Mesendoderm (in vitro differentiated cells): ENCODE measurements at places on chromosomes 2 and 18.

GRCh38 chr2:238710032-238710735 lies 137.7 kb upstream of the TWIST2 start:
- H3K27me3 ChIP-seq = no peaks in the 10 kb centered on the region
- DNase-seq = no peak
- no peak overlapping the region for H3K4me3 ChIP-seq
- H3K4me1 ChIP-seq = no peaks in the 10 kb centered on the region
- H3K27ac ChIP-seq = no peak overlapping the region
- no peaks in the 10 kb centered on the region for H3K36me3 ChIP-seq

GRCh38 chr18:28112056-28112470 lies 64.9 kb downstream of the CDH2 start:
- H3K4me3 ChIP-seq = no peak overlapping the region
- peaks cover 28% of the 10 kb centered on the region for H3K4me1 ChIP-seq
- DNase-seq = peak; percentile 57
- peak overlapping the region; percentile 39 for H3K27ac ChIP-seq
- H3K36me3 ChIP-seq = no peaks in the 10 kb centered on the region
- H3K27me3 ChIP-seq = no peaks in the 10 kb centered on the region

- no peaks in the 10 kb centered on the region for H3K4me1 ChIP-seq
- H3K27ac ChIP-seq = no peak overlapping the region
- no peak overlapping the region for H3K4me3 ChIP-seq
These were observed 145.6 kb downstream of the HDAC4 start for GRCh38 chr2:239255218-239255617.

DNA sequence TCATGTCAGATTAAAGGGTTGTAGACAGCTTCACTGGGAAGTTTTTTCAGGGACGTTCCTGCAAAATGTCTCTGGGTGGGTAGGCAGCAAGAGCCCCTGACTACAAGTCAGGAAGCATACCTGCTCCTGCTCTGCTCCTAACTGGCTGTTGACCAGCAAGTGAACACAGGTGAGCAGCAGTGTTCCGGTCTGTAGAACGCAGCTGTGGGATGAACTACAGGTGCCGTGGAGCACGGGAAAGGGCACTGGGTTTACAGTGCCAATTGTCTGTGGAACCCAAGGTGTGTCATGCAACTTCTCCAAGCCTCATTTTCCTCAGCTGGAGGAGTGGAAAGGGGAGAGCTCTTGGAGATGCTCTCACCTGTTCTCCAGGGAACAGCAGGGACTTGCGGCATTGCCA lies 6.6 kb downstream of the ASB18 start:
- no peaks in the 10 kb centered on the region for H3K4me1 ChIP-seq
- no peaks in the 10 kb centered on the region for H3K27me3 ChIP-seq
- no peak for DNase-seq
- H3K4me3 ChIP-seq = no peak overlapping the region

DNA sequence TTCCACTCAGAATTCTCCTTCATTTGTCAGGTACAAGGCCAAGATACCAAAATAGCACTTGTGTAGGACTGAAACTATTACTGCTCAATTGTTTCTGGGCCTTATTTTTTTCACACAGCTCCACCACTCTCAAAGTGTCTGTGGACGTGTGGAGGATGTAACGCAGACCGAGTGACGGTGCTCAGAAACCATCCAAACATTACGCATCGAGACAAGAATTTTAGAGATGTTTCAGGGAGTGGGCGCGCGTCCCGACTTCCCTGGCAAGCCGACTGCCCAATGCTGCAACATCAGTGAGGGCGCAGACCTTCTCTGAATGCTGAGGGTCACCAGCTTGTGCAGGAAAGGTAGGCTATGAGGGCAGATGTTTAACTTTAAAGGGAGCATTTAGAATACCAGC lies 108.4 kb downstream of the GATA6 start:
- no peak overlapping the region for H3K4me3 ChIP-seq
- H3K27me3 ChIP-seq = no peaks in the 10 kb centered on the region
- H3K27ac ChIP-seq = no peak overlapping the region
- no peaks in the 10 kb centered on the region for H3K36me3 ChIP-seq
- no peaks in the 10 kb centered on the region for H3K4me1 ChIP-seq

DNA sequence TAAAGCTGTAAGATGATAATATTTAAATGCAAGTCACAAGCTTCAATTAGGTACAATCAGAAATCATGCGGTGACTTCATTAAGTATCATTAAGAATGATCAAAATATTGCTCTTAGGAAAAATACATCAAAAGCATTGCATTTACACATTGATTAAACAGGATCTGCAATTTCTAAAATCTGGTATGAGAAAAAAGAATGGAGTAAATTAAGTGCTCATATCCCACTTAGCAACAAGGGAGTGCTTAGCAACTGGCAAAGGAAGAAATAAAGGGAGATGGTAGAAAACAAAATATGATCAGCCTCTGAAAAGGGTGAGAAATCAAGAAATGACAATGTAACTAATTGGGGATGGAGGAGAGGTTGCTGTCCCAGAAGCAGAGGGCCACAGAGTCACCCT lies 1918.2 kb upstream of the PIK3C3 start:
- no peaks in the 10 kb centered on the region for H3K36me3 ChIP-seq
- peaks cover 2% of the 10 kb centered on the region for H3K4me1 ChIP-seq
- H3K4me3 ChIP-seq = no peak overlapping the region
- DNase-seq = no peak

DNA sequence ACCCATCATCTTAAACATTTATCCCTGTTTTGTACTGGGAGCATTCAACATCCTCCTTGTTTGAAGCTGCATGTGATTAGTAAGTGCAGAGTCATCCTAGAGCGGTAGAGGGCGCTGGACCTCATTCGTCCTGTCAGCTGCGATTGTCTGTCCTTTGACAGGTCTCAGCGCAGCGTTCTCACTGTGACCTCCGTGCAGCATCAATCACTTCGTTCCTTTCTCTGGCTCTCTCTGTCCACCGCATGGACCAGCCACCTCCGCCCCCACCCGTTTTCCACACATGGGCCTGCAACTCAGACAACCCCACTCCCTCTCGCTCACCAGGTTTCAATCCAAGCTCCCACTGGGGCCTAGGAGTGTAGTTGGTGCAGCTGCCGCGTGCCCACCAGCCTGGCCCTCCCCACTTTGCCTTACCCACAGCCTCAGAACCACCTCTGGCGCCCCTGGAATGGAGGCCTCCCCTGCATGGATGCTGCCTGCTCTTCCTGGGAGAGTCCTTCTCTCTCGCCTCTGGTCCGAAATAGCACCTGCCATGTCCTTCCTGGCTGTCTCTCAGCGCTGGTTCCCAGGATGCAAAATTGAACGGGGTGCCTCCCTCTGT lies 90.5 kb downstream of the NDUFA10 start:
- no peaks in the 10 kb centered on the region for H3K4me1 ChIP-seq
- no peak overlapping the region for H3K4me3 ChIP-seq
- peak; percentile 79 for DNase-seq
- H3K27ac ChIP-seq = peak overlapping the region; percentile 13
- no peaks in the 10 kb centered on the region for H3K36me3 ChIP-seq

DNA sequence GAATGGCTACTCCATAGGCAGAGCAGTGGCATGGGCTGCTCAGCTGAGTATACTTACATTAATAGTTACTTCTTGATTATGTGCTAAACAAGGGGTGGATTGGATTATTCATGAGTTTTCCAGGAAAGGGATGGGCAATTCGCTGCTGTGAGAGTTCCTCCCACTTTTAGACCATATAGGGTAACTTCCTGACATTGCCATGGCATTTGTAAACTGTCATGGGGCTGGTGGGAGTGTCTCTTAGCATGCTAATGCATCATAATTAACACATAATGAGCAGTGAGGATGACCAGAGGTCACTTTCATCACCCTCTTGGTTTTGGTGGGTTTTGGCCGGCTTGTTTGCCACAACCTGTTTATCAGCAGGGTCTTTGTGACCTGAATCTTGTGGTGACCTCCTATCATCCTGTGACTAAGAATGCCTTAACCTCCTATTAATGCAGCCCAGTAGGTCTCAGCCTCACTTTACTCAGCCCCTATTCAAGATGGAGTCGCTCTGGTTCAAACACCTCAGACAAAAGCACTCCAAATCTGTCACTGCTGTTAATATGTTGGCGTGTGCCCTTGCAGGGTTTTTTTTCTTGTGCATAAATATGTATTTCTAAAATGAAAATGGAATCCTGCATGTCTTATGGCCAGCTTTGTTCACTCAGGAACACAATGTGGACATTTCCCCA lies 56.0 kb downstream of the CYBRD1 start:
- no peaks in the 10 kb centered on the region for H3K36me3 ChIP-seq
- H3K27me3 ChIP-seq = no peaks in the 10 kb centered on the region
- H3K4me1 ChIP-seq = no peaks in the 10 kb centered on the region
- H3K4me3 ChIP-seq = no peak overlapping the region
- DNase-seq = peak; percentile 11

DNA sequence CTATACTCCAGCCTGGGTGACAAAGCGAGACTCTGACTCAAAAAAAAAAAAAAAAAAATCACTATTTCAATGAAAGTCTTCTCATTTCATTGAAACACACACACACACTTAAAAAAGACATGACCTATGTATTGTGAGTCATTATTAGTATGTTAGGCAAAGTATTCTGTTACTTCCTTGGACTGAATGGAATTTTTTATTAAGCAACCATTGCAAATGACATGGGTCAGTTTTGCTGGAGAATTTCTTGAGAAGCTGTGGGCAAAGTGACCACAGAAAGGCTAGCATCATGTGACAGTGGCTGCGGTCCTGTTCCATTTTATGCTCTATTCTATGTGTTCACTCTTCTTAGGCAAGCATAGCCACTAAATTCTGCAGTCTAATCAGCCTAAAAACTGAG lies 695.7 kb downstream of the TDRD15 start:
- no peaks in the 10 kb centered on the region for H3K36me3 ChIP-seq
- DNase-seq = no peak
- H3K27me3 ChIP-seq = no peaks in the 10 kb centered on the region
- H3K4me1 ChIP-seq = no peaks in the 10 kb centered on the region
- no peak overlapping the region for H3K4me3 ChIP-seq

DNA sequence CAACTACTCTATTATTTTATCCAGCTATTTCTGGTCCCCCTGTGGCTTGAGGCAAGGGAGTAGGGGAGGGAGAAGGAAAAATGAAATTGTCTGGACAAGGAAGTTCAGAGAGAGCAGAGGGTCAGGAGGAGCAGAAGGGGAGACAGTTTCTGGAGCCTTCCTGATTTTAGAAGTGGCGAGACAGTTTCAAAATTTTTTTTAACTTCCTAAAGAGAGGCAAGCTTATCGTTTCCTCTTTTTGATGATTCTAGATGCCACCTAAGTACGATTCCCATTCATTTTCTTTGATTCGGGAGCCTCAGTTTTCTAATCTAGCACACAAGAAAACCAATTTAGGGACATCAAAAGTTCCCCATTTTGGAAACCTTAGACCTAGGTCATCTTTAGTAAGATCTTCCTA lies 96.9 kb upstream of the B3GNT2 start:
- no peaks in the 10 kb centered on the region for H3K27me3 ChIP-seq
- H3K4me3 ChIP-seq = no peak overlapping the region
- H3K4me1 ChIP-seq = peaks cover 4% of the 10 kb centered on the region
- H3K27ac ChIP-seq = no peak overlapping the region

DNA sequence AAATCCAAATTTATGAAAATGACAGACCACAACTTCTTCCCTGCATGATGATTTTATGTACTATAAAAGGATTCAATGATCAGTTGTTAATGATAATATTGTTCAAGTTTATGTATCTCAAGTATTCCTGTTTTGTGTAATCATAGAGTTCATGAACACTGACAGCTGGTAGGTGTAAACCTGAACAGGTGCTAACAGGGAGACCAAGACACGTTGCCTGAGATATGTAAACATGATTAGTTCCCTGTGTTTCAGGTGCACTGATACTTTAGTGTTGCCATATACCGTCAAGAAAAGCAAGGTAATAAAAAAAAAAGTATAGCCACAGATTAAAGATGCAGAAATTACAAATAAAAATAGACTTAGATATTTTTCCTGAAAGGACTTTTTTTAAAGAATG lies 131.8 kb downstream of the BAZ2B start:
- DNase-seq = no peak
- no peaks in the 10 kb centered on the region for H3K36me3 ChIP-seq
- no peaks in the 10 kb centered on the region for H3K4me1 ChIP-seq
- no peak overlapping the region for H3K27ac ChIP-seq
- no peak overlapping the region for H3K4me3 ChIP-seq

- H3K36me3 ChIP-seq = no peaks in the 10 kb centered on the region
- H3K27ac ChIP-seq = no peak overlapping the region
- H3K4me1 ChIP-seq = no peaks in the 10 kb centered on the region
These were observed 271.5 kb upstream of the MMADHC start for GRCh38 chr2:149858901-149859634.

GRCh38 chr2:126899616-126900185 lies 1.0 kb downstream of the TEX51 start:
- no peaks in the 10 kb centered on the region for H3K27me3 ChIP-seq
- no peaks in the 10 kb centered on the region for H3K36me3 ChIP-seq
- H3K27ac ChIP-seq = no peak overlapping the region
- no peak overlapping the region for H3K4me3 ChIP-seq
- DNase-seq = no peak

DNA sequence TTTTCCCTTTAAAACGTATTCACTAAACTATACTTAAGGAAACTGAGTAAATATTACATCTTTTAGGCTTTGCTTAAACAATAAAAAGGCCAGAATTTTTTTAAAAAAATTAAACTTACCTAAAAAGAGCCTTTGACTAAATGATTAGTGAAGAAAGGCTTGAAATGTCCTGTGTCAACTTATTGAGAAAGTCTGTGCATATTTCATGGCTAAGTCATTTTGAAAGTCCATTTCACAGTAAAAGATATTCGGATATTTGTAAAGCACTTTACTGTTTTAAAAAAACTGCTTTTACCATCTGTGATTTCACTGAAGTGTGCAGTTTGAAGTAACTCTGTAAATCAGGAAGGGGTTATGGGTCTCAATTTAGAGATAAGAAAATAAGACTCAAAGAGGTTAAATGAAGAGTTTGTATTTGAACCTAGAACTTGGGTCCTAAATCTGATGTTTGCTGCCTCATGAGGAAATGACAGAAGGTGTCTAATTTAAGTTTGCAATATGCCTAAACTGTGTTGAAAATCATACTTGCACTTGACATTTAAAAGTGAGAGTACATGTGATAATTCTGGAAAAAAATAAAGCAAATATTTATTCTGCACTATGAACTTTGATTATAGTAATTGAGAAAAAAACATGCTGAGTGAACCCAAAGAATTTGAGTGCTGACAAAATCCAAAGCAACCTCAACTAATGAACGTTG lies 50.5 kb downstream of the RAB27B start:
- DNase-seq = no peak
- H3K4me3 ChIP-seq = no peak overlapping the region
- peaks cover 13% of the 10 kb centered on the region for H3K4me1 ChIP-seq

DNA sequence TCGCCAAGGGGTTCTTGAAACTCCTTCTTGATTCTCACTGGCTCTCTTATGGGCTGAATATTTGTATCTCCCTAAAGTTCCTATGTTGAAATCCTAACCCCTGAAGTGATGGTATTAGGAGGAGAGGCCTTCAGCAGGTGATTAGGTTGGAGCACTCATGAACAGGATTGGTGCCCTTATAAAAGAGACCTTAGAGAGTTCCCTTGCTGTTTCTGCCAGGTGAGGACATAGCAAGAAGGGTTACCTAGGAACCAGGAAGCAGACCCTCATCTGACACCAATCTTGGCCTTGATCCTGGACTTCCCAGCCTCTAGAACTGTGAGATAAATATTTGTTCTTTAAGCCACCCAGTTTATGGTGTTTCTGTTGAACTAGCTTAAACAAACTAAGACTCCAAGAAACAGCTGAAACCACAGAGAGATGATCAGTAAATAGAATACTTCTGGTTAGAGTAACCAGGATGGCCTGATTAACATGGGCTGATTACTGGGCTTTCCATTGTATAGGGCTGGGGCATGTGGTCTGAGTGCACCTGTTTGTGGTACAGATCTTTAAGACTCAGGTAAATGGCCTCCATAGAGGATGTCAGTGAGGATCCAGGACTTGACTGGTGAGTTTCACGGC lies 7.7 kb upstream of the CDC42EP3 start:
- no peaks in the 10 kb centered on the region for H3K27me3 ChIP-seq
- H3K4me1 ChIP-seq = no peaks in the 10 kb centered on the region
- no peaks in the 10 kb centered on the region for H3K36me3 ChIP-seq
- H3K4me3 ChIP-seq = no peak overlapping the region
